ENCODE measurements at places on chromosomes 5 and 9. TPM values are rescaled to one million over a fixed set of nuclear protein-coding genes. Genes with fewer than 3 reads are reported as not detected.

The CCL27 gene
- total RNA-seq = not detected

The CCNI2 gene
- total RNA-seq = not detected

The GPR150 gene
- total RNA-seq = 0.29 TPM

The TPPP gene
- total RNA-seq = 0.36 TPM

The MINAR2 gene
- total RNA-seq = not detected

The ASPN gene
- total RNA-seq = not detected

Data from thoracic aorta endothelial cell (primary cell).